ENCODE measurements at places on chromosomes 5 and 9. TPM values are rescaled to one million over a fixed set of nuclear protein-coding genes. Genes with fewer than 3 reads are reported as not detected.
A peak's percentile ranks its signal among the peaks of the same experiment; 100 is the strongest.

DNA sequence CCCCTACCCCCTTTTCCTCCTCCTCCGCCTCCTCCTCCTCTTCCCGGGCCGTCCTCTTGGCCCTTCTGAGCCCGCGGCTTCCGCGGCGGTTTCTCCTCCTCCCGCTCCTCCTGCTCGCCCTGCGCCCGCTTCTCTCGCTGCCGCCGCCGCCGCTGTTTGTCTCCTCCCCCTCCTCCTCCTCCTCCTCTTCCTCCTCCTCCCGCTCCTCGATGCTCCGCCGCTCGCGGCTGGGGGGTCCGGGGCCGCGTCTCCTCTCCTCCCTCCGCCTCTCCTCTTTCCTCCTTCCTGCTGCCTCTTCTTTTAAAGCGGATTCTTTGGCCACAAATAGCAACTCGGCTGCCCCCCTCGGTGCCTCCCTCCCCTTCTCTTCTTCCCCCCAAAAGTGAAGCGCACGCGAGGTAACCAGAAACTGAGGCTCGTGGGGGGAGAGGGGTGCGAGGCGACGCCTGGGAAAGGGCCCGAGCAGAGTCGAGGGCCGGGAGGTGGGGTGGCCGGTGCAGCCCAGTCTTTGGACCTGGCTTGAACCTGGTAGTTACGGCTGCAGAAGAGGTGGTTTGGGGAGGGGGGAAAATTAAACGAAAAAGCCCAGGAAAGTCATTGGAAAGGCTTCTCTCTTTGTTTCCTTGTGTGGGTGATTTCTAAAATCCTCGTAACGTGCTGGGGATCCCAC lies 1058.5 kb upstream of the DMAC1 start:
- DNase-seq = no peak

The COL5A1 gene
- 36.6 TPM for total RNA-seq

The IFNA13 gene
- total RNA-seq = not detected

The CD74 gene
- total RNA-seq = 530 TPM

The RALGDS gene
- total RNA-seq = 85.0 TPM

The PCDHB16 gene
- total RNA-seq = 12.3 TPM

GRCh38 chr9:79741381-79741780 lies 169.6 kb downstream of the TLE4 start:
- no peak for DNase-seq

GRCh38 chr5:173884402-173885053 lies 3.6 kb upstream of the CPEB4 start:
- DNase-seq = no peak

GRCh38 chr5:73999297-73999696 lies 373.3 kb downstream of the ARHGEF28 start:
- no peak for DNase-seq

DNA sequence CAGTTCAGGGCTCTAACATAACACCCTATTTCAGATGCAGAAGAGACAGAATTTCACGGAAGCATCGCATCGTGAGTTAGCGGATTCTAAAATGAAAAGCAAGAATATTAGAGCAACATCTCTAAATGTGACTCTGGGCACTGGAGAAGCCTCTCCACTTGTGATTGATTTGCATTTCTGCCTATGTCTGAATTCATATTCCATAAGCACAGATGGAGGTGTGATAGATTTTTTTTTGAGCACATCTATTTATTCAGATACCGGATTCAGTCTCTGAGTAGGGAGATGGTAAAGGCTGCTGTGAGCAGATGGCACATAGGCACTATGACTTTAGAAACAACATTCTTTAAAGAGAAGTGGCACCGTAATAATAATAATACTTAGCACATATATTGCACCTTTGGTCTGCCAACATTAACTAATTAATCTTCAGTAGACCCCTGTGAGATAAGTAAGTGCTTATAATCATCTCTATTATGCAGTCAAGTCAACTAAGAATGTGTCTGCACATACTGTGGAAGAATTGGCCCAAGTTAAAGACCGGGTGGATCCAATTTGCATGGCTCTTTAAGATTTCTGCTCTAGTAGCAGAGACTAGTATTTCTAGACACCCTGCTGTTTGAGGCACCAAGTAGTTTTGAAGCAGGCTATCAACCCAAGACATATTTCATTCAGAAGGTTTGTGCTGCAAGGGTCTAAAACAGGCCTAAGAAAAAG lies 685.0 kb downstream of the CETN3 start:
- no peak for DNase-seq

The FAM153A gene
- total RNA-seq = 4.2 TPM

GRCh38 chr5:134100283-134101091 lies 14.0 kb upstream of the TCF7 start:
- no peak for DNase-seq

The PCDHB2 gene
- 3.4 TPM for total RNA-seq

The APC gene
- 92.8 TPM for total RNA-seq

GRCh38 chr9:129023036-129023907 lies 4.9 kb downstream of the SH3GLB2 start:
- no peak for DNase-seq

DNA sequence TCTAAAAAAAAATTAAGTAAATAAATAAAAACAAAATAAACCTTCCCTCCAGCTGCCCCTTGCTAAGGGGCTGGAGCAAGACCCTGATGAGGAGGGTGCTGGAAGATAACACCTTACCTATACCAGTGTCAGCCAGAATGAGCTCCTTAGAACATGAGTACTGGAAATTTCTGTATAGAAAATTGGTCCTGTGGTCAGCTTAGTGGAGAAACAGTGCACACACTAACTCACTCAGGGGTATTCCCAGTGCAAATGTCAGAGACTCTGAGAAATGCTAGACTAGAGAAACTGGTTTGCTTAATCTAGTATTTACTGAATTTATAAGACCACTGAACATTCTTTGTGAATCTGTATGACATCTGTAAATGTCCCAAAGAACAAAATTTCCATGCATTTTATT lies 62.1 kb upstream of the CTXN3 start:
- no peak for DNase-seq

DNA sequence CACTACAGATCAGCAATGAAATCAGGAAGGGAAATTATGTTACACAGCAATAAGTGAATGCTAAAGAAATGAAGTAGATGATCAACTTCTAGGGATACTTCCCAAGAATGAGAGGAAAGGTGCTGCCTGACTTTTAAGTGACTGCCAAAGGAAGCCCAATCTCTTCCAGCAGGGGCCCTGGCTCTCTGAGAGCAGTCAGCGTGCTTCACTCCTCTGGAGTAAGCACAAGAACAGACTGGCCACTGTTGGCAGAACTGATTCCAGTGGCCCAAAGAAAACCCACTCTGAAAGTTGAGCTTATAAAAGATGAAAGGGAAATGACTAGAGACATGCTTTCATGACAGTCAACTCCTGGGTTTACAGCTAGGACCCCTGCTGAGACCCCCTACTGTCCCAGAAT lies 41.8 kb downstream of the MTMR12 start:
- DNase-seq = no peak

GRCh38 chr5:125327676-125328075 lies 581.2 kb upstream of the ZNF608 start:
- DNase-seq = no peak

GRCh38 chr5:39947657-39948056 lies 522.9 kb upstream of the DAB2 start:
- DNase-seq = no peak

DNA sequence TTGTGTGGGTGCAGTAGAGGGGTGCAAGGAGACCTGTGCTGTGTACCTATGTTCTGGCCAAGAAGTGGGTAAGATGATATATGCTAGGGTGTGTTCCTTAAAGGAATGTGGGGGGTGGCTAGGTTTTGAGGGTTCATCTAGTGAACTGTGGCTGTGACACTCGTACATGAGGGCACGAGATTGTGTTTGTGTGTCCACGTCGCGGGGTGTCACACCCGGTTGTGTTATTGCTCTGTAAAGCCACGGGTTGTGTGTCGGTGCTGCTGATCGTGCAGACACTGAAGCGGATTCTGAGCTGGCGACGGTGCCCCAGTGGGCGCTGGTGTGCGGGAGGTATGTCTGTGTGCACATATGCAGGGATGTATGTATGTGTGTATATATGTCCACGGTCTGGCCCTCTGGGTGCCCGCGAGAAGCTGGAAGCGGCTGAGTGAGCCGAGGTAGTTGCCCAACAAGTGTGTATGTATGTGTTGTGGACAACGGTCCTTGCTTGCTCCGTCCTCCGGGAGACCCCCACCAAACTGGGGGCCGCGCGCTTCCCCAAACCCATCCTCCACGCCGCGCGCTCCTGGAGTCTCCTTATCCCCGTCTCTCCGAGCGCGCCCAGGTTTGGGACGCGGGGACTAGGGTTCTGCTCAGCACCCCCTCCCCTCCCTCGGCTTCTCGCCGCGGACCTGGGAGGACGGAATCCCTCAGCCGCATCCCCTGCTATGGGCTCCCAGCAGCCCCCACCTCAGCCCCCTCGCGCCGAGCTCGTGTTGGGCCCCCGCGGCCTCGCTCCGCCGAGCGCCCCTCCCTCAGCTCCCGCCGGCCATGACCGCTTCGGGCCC lies 639 bp downstream of the PCDH1 start:
- peak; percentile 84 for DNase-seq

The IFNB1 gene
- not detected for total RNA-seq

All from vagina (tissue), 2 donors.